Stimulated activated CD8-positive, alpha-beta memory T cell treated with anti-CD3 and anti-CD28 coated beads, Interleukin-4, amount 100 ng/mL, for 1 hour (primary cell): ENCODE measurements at places on chromosomes 16 and 17.

GRCh38 chr17:50890675-50891516, 24.7 kb upstream of the TOB1 start:
- no peak for DNase-seq

GRCh38 chr16:30582611-30583340, 2.7 kb downstream of the ZNF785 start:
- no peak for DNase-seq

GRCh38 chr16:29745121-29745852, 503 bp downstream of the C16orf54 start:
- no peak for DNase-seq

GRCh38 chr16:89869911-89870310, 3.5 kb upstream of the TCF25 start:
- no peak for DNase-seq

GRCh38 chr16:74257061-74257460, 39.6 kb upstream of the PSMD7 start:
- no peak for DNase-seq

DNA sequence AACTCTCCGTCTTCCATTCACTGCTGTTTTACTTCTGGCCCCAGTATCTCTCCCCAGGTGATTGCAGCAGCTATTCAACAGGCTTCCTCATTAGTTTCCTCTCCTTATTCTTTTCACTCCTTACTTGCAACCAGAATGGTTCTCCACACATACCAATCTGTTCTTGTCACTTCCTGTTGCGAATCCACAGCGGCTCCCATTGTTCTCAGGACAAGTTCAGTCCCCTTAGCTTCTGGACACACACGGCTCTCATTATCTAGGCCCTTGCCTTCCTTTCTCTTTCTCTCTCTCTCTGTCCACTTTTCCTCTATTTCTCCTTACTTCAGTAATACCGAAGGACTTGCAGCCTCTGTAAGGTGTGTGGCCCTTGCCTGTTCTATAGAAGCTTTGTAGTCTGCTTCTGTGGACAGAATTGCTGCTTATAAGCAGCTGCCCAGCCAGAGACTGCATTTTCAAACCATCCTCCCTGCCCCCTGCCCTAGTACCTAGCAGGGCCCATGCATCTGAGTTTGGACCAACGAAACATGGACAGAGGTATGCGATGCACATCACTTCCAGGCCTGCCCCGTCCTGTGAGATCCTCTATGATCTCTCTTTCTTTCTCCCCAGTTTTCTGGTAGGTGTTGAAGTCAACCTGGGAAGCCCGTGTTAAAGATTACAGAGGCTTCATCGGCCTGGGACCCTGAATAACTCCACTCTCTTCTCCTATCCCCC, 45.7 kb downstream of the VAT1L start:
- no peak for DNase-seq

DNA sequence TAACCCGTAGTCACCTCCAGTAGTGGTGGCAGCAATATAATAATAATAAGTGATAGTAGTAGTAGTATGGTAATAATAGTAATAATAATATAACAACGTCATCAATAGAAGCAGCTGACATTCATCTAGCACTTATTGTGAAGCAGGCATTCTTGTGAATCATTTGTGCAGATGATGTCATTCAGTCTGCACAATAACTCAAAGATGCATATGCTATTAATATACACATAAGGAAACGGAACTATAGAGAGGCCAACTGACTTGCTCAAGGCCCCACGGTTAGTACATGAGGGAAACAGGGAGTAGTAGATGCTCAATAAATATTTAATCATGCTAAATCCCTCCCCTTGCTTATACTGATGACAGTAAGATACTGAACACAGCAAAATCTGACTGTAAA, 35.4 kb upstream of the GAN start:
- no peak for DNase-seq

GRCh38 chr17:1860978-1861377, 31.2 kb downstream of the RPA1 start:
- DNase-seq, result no peak

DNA sequence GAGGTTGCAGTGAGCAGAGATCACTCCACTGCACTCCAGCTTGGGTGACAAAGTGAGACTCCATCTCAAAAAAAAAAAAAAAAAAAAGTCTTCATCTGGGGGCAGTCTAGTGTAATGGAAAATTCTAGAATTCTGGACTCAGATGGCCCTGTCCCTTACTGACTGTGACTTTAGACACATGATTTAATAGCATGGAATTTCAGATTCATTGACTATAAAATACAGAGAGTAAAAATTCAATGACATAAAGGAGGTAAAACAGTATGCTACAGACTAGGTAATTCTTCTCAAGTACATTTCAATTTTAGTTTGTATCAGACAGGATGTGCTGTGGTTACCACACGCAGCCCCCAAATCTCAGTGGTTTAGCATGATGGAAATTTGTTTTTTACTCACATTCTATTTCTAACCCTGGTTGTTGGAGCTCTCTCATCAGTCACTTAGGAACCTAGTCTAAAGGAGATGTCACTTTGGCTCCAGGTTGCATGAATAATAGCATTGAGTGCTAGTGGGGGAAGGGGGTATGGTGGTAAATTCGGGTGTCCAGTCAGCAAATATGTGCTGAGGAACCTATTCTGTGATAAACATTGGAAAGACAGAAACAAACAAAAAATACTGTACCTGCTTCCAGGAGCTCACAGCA, 444.0 kb downstream of the XYLT1 start:
- no peak for DNase-seq

DNA sequence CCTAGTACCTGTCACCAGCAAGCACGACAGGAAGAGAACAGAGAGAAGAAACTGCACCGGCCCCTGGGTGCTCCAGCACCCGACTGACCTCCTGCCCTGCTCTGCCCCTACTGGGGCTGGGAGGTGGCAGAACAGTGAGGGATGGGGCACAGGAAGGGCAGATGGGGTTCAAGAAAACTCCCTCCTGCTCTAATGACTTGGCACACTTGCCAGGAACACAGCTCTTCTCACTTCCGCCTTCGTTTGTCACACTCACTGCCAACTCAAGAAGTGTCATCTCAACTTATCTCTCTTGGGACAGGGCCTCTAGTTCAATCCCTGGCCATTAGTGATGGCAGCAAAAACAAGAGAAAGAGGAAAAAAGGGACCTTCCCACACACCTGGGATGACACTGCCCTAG, 42.7 kb upstream of the ICAM2 start:
- no peak for DNase-seq

DNA sequence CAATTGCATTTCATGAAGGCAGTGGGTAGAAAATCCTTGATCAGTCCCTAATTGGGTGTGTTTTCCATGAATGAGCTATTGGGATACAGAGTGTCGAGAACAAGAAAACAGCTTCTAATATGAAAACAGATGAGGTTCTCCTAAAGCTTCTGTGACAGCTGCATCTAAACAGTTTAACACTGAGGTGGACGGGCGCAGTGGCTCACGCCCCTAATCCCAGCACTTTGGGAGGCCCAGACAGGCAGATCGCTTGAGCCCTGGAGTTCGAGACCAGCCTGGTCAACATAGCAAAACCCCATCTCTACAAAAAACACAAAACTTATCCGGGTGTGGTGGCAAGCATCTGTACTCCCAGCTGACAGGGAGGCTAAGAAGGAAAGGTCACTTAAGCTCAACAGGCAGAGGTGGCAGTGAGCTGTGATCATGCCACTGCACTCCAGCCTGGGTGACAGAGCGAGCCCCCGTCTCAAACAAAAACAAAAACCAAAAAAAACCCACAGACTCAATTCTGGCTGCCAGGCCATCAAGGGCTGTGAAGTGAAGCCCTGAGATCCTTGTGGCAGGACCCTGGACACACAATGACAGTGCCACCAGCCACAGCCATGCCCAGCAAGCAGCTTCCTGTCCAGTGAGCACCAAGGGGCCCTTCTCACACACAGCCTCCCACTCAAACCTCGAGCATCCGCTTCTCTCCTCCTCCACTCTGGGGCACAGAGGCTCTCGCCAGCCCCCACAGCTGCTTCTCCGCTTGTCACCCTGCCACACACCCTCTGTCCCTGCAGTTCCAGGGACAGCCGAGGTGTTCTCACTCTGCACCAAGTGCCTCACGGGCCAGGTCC, 44.0 kb downstream of the ANKRD11 start:
- DNase-seq, result no peak

GRCh38 chr16:48499923-48500381, 110.0 kb downstream of the N4BP1 start:
- no peak for DNase-seq

- DNase-seq, result no peak
Observed at GRCh38 chr17:27282054-27282551, 11.8 kb upstream of the WSB1 start.

DNA sequence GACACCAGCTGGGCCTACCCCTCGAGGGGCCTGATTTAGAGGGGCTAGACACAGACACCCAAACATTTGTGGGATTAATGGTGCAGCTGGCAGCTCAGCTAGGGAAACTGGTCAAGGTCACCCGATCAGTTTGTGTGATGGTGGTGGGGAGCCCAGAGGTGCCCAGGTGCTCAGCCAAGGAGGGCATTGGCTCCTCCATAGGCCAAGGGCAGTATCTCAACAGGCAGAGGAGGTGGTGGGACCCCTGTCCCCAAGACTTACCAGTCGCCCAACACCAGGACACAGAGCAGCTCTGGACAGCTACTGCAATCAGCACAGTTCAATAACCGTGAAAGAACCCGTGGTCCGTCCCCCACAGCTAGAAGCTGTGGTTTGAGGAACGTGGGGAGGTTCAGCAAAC, 120.9 kb downstream of the C16orf78 start:
- no peak for DNase-seq

- DNase-seq, result no peak
Observed at GRCh38 chr17:55783684-55784245, 32.9 kb downstream of the PCTP start.

DNA sequence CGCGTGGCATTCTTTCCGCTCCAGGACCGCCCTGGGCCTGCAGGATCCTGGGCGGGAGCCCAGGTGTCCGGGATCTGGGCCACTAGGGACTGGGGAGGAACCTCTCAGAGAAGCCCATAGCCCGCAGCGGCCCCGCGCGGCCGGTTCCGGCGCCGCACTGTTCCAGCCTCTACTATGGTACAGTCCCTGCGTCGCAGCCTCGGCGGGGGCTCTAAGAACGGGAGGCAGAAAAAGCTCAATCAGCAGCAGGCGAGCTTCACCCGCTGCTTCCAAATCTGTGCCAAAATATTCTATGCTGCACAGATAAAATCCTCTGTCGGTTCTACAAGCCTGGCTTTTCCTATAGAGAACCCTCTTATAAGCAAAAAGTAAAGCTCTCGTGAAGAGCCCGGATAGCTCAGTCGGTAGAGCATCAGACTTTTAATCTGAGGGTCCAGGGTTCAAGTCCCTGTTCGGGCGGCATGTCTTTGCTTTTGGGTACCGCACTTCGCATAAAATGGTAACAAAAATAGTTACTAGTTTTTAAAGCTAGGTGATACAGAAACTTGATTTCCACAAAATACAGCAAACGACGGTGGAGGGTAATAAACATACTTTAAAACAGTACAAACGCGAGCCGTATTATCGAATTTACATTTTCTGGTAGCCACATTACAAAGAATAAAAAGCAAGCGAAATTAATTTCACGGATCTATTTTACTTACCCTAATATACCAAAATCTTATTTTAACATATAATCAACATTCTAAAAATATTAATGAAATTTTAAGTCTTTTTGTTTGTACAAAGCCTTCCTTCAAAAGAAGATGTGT, 661 bp upstream of the ALOXE3 start:
- peak; percentile 61 for DNase-seq

GRCh38 chr16:47885489-47885888, 270.3 kb downstream of the ABCC12 start:
- DNase-seq, result no peak

- DNase-seq, result no peak
Observed at GRCh38 chr16:81117436-81117835, 21.2 kb upstream of the GCSH start.

- peak; percentile 55 for DNase-seq
Observed at GRCh38 chr17:18182978-18183333, 672 bp upstream of the ALKBH5 start.

GRCh38 chr17:50642722-50643656, 8.3 kb downstream of the ABCC3 start:
- no peak for DNase-seq

DNA sequence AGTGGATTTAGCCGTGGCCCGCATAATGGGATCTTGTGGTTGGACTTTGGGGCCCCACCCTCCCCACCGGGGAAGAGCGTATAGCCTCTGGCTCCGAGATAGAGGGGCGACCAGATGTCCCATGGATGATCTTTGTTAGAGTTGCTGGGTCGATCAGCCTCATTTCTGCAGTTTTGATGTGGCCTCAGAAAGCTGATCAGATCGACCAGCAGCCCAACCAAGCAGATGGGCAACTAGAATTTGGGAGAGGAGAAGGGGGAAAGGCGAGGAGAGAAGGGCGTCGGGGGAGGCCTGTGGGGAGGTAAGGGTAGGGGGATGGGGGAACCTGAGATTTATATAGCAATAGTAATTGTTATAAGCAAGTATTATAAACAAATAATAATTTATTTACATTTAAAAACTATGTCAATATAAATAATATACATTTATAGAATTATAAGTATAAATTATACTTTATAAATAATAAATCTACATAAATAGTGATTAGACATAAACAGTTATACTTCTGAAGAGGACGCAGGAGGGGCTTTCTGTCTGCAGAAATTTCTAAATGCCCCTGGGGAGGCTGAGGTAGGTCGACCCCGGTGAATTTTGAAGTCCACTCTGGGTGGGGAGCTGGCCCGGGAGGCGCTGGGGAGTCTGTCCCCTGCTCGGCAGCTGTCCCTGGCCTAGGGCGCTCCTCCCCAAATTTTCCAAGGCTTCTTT, 136.3 kb downstream of the KCNJ12 start:
- DNase-seq, result no peak

DNA sequence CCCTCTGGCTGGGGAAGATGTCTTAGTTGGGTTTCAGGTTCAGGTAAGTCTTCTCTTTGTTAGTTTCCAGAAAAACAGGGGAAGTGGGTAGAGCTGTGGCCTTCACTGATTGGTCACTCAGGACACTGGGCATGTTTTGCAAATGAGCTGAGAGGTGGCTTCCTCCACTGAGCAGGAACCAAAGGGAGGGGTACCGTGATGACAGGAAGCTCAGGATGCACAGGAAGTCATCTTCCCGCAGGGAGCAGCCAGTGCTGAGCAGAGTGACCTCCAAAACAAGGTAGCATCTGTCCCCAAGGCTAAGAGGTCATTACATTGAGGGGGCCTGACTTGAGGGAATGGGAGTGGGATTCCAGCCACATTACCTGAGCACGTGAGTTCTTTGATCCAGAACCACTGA, 5.6 kb downstream of the NT5C start:
- no peak for DNase-seq

DNA sequence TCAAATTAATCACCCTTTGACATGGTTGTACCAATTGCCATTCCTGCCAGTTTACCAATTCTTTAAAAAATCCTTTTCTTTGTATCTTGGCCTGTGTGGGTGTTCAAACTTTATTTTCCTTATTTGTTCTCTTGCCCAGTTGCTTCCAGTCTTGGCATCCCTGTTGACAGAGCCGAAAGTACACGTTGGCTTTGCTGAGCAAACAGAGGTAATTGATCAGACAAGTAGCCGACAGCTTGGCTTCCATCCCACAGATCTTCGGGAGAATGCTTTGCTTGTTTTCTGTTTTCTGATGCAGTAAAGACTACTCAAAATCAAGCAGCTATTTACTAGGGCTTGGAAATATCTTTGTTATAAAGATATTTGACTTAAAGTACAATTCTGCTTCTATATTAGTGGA, 506.8 kb upstream of the SALL1 start:
- DNase-seq, result no peak

- no peak for DNase-seq
Observed at GRCh38 chr17:48907713-48908046, 527 bp upstream of the UBE2Z start.

GRCh38 chr16:18969855-18970240, 13.9 kb upstream of the TMC7 start:
- DNase-seq, result no peak
